ENCODE measurements at places on chromosomes 1 and 21. TPM values are rescaled to one million over a fixed set of nuclear protein-coding genes. Genes with fewer than 3 reads are reported as not detected.

DNA sequence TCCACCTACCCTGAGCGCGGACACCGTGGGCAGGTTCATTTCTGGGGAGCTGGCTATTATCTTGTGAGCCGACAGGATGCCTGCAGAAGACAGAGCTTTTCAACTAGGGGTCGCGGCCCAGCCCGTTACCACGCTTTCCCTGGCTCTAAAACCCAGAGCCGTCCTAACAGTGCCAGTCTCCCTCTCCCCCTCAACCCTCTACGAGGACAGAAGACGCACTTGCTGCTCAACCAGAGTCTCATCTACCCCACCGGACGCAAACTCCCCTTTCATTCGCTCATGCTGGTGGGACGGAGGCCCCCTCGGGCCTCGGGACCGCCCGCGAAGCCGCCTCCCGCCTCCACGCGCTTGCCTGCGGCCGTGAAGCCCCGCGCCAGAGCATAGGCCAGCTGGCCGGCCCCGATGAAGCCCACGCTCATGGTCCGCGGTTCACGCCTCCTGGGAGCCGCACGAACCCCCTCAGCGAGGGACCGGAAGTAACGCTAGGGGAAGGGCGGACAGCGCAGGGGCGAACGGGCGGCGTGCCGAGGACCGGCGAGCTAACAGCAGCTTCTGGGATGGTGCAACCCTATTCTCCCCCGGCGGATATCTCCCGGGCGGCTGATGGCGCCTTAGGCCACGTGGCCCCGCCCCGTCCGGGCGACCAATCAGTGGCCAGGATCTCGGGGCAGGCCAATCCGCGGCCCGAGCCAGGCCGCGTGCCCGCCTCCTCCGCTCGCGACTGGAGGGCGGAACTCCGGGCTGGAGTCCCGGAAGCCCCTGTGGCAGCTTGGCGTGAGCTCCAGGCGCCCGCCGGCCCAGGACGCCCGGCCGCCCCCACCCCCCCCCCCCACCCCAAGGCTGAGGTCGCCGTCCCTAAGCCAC is at the start of gene PYCR2:
PYCR2 (minus strand) TSS at position 559 of the 864 bp plus-strand sequence; CDS start at position 419, 140 bp downstream.
- peak; percentile 97 for DNase-seq

- no peak for DNase-seq
Observed at GRCh38 chr1:162645666-162646065, 13.4 kb downstream of the DDR2 start.

- DNase-seq: no peak
Observed at GRCh38 chr1:37038227-37039093, 4.1 kb upstream of the GRIK3 start.

- DNase-seq: no peak
Observed at GRCh38 chr1:218459878-218460711, 115.0 kb downstream of the TGFB2 start.

- DNase-seq: no peak
Observed at GRCh38 chr1:3604468-3604974, 6.8 kb downstream of the MEGF6 start.

DNA sequence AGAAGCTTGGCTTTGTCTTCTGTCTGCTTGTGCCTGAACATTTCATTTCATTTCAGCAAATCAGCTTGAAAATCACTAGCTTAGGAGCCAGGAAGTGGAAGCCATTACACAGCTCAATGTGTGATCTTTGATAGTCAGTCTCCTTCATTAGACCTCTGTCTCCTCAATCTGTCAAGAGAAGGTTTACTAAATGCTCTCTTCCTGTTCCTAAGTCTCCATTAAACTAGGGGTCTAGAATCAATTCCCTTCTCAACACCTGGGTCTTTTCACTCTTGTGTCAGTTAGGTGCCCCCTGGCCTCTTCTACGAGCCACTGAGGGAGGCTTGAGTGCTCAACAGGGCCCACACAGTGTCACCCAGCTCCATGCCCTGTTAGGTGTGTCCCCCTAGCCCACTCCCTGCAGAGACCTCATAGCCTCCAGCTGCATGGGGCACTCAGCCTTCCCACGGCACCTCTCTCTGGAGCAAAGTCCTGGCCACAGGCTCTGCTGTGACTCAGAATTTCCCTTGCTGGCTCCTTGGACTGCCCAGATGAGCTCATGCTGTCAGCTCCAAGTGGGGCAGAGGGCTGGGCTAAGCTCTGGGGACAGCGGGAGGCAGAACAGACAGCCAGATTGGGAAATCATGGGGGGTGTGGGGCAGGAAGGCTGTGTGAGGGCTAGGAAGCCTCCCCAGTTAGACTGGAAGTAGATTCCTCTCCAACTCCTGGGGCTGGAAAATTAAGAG is 115.7 kb upstream of the IPO9 start:
- DNase-seq: peak; percentile 96

- DNase-seq: no peak
Observed at GRCh38 chr1:35210321-35211119, 17.6 kb upstream of the SFPQ start.

The EPHA10 gene
- 0.21 TPM for total RNA-seq

The ITLN2 gene
- total RNA-seq: 0.21 TPM

Measured in left cardiac atrium (tissue), 4 donors.